ENCODE measurements at places on chromosomes 1 and 21.

- DNase-seq, result no peak
These were observed 11.8 kb upstream of the RALGPS2 start for GRCh38 chr1:178713259-178713658.

DNA sequence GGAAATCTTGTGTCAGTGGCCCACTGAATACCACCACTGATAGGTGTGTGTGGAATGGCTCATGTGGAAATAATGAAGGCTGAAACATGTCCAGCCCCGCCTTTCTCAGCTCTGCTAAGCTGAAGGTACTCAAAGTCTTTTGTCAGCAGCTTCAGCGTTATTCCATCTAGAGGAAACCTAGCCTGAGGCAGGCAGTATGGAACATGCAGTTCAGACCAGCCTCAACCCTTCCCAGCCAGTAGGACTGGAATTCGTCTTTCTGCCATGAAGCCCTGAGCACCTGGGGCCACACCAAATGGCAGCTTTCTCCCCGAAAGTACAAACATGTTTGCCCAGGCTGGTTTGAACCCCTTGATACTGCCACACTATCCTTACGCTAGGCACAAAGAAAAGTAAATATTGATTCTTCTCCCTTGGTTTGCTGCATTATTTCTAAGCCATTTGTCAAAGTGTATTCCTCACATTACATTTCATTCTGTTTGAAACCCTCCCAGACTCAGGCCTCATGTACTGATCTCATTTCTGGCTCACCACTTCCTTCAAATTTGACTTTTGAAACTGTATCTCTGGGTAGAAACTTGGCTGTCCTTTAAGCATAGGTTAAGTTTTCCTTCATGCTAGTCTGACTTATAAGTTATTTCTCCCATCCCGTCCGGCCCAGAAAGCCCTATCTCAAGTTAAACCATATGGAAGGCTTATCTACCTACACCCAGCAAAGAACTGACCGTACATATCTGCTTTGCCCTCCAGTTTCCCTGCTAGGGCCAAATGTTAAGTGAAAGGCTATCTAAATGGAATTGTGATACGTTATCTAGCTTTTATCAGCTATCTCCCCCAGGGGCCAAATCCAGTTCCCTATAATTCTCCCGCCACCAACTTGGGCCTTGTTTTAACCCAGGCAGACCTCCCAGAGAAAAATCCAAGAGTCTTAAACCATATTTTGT, 45.7 kb upstream of the HOOK1 start:
- no peak for DNase-seq

DNA sequence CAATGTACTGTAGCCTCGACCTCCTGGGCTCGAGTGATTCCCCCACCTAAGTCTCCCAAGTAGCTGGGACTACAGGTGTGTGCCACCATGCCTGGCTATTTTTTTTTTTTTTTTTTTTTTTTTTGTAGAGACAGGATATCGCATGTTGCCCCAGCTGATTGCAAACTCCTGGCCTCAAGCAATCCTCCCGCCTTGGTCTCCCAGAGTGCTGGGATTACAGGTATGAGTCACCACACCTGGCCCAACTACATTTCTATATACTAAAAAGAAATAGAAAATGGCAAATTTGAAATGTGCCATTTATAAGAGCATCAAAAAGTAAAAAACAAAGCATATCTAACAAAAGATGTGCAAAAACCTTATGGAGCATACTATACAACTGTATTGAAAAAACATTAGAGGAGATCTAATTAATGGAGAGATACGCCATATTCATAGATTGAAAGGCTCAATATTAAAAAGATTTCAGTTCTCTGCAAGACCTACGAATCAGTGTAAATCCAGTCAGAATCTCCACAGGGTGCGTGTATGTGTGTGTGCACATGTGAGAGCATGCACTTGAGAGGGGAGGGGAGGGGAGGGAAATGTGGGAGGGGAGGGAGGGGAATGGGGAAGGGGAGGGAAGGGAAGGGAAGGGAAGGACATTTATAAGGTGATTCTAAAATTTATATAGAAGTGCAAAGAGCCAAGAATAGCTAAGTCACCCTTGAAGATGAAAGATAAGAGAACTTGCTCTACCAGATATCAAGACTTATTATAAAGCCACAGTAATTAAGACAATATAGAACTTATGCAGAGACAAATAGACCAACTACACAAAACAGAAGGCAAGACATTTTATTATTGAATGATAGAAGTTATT, 15.5 kb upstream of the PADI4 start:
- no peak for DNase-seq

- DNase-seq, result no peak
These were observed 33.4 kb upstream of the OSBPL9 start for GRCh38 chr1:51583532-51583931.

DNA sequence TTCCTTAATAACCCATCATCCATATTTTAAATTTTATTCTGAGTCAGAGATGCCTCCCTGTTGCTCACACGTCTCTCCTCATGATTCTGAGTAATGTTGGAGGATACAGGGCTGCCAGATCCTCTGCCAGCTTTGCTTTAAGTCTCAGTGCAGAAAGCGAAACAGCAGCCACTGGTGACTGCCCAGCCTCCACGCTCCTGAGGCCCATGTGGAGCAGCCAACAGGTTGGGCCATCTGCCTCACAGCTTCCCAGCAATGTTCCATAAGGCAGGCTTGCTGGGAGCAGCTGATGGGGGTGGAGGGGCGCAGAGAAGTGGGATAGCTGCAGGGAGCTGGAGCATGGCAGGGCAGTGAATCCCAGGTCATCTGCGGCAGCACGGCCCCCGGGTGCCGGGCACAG, 104.2 kb downstream of the IGSF21 start:
- DNase-seq, result no peak

- no peak for DNase-seq
These were observed at the start of gene PRR9 for GRCh38 chr1:153217212-153217611. PRR9 (plus strand) TSS chr1:153217584; CDS start chr1:153218145, 561 bp downstream.

GRCh38 chr1:198201956-198202784, 45.4 kb downstream of the NEK7 start:
- DNase-seq, result no peak

DNA sequence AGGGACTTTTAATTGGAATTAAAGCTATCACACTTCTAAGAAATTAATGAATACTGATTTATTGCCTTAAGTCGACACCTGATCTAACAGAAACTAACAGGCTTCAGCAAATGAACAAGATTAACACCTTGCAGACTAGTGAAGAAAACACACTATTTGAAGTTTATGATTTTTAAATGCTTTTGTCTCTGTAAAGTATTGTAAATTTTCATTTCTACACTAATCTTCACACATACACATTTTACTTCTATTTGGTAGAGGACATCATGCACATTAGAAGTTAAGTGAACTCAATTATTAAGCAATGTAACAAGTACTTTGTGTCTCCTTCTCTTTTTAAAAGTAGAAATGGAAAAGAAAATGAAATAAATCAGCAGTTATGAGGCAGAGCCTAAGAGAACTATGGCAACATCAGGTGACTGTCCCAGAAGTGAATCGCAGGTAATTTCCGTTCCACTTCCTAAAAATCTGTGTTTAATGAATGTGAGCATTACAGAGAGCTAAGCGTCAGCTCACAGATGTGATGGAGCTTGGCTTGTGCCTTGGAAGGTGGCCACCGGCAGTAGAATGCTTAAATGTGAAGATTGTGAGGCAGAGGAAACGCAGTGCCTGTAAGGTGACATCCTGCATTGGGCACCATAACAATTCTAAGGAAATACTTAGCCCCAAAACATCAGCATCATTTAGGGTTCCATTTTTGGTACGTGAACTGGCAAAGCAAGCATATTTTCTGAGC, 1.2 kb downstream of the PRMT2 start:
- peak; percentile 31 for DNase-seq

DNA sequence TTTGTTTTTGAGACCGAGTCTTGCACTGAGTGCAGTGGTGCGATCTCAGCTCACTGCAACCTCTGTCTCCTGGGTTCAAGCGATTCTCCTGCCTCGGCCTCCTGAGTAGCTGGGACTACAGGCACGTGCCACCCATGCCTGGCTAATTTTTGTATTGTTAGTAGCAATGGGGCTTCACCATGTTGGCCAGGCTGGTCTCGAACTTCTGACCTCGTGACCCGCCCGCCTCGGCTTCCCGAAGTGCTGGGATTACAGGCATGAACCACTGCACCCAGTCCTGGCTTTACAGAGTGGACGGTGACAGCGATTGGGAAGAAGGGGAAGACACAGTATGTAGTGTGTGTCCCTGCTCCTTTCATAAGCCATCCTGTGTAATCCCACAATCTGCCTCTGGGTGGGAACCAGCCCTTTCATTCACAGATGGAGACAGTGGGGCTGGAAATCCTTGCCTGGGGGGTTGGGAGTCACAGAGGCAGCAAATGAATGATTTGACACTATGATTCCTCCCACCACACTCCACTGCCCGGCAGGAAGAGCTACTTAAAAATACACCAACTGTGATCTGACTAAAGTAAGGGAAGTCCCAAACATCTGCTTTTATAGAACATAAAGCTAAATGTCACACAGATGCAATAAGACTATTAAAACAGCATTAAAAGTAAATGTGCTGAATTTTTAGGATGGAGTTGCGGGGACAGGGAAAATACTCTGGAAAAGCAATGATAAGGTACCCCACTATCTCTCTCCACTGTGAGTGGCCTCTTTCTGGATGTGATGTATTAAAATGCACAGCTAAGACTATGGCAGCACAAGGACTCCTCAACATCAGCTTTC, 4.5 kb downstream of the PARP1 start:
- no peak for DNase-seq

DNA sequence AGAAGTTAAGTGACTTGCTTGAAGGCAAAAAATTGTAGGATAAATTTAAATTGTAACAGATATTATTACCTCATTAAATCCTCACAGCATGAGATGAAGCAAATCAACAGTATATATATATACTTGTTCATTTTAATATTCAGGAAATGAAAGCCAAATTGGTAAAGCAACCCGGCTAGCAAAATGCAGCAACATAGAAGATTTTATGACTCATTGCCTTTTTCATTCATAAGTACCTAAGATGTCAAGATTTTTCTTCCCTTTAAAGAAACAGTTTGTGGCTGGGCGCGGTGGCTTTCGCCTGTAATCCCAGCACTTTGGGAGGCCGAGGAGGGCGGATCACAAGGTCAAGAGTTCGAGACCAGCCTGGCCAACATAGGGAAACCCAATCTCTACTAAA, 190.5 kb upstream of the NRIP1 start:
- DNase-seq, result no peak

- DNase-seq, result no peak
These were observed 27.7 kb downstream of the TRIM11 start for GRCh38 chr1:228378873-228379460.

- DNase-seq, result no peak
These were observed 692 bp downstream of the SORT1 start for GRCh38 chr1:109396871-109397580.

DNA sequence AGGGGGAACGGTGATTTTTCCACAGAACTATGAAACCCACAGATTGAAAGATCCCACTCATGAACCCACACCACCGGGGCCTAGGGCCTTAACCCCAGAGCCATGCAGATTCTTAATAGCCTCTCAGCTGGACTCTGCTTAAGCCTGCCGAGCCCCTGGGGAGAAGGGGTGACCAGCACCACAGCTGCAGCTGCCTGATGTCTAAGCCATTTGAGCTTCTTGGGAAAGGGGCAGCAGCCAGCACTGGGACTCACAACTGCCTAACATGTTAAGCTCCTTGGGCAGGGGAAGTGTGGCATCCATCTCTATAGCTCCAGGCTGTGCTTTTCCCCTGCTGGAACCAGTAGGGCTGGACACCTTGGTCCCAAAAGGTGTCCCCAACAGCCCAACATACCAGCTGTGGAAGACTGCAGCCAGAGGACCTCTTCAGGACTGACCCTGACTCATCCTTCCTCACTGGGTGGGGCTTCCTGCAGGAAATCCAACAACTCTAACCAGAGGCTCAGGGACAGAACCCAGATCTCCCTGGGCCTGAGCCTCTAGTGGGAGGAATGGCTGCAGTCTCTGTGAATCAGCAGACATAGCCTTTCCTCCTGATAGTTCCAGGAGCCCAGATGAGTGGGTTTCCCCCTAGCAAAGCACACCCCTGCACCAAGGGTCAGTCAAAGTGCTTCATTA, 34.6 kb upstream of the FMO3 start:
- DNase-seq, result no peak

DNA sequence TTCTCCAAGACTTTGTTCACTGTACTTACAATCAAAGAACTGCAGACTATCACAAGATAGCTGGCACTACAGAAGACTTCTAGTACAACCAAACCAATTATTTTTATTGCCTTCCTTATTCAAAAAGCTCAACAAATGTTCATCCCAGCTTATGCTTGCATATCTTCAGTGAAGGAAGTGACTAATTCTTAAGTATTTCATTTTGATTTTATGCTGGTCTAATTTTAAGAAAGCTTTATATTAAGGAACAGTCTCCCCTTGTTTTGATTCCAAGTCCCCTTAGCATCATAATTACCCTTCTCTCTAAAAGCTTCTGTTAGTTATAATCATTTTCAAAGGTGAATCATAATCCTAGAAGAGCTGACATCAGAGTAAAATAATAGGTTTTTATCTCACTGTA, 132.9 kb downstream of the LRRIQ3 start:
- DNase-seq, result no peak

GRCh38 chr1:54798206-54798605, 2.9 kb downstream of the TTC22 start:
- DNase-seq, result no peak

DNA sequence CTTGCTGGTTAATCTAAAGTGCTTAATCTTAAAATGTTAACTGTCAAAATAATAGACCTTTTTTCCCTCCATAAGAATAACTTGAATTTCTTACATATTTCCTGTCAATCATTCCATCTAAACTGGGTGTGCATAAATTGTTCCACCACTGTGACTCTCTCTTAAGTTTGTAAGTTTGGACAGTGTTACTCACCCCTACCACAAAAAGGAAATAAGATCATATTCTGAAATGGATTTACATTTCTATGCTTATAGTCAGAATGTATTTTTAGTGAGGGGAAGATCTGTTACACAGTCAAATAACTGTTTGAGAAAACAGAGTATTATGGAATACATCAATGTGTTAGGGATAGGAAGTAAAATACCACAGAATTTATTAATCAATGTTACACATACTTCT, 109.6 kb upstream of the DPYD start:
- no peak for DNase-seq

DNA sequence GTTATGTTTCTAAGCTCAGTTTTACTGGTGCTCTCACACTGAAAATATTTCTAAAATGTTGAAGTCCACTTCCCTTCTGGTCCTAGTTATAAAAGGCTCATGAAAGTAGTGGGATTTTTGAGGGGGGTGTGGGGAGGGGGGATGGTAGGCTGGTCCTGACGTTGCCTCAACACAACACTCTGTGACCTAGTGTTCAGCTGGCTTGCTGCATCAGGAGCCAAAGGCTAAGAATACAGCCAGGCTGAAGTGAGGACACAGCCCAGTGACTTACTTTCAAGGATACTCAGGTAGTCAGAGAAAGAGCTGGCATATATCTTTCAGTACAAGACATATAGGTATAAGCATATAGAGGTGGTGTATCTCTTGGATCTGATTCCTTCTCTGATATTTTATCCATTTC, 151.9 kb upstream of the C8B start:
- no peak for DNase-seq

DNA sequence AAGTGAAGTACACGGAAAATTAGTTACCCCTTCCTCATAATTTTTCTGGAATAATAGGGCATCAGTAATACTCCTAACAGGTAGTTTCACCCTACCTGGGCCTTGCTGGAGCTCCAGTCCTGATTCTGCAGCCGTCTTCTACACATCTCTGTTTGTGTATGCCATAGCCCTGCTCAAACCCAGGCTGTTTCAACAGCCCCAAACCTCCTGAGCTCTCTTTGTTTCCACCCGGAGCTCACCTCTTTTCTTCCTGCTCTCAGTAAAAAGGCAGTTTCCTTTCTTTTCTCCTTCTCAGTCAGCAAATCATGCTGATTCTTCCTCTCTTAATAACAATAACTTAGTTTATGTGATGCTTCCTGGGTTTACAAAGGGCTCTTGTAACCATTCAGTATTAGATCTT, 355.1 kb upstream of the RUNX1 start:
- DNase-seq, result no peak

GRCh38 chr1:27772932-27773825, at the start of gene STX12:
STX12 (plus strand) TSS chr1:27773219; CDS start chr1:27773308, 89 bp downstream.
- DNase-seq, result peak; percentile 99

All from central memory CD4-positive, alpha-beta T cell (primary cell).